ENCODE measurements at places on chromosomes 13 and 19. TPM values are rescaled to one million over a fixed set of nuclear protein-coding genes. Genes with fewer than 3 reads are reported as not detected.

DNA sequence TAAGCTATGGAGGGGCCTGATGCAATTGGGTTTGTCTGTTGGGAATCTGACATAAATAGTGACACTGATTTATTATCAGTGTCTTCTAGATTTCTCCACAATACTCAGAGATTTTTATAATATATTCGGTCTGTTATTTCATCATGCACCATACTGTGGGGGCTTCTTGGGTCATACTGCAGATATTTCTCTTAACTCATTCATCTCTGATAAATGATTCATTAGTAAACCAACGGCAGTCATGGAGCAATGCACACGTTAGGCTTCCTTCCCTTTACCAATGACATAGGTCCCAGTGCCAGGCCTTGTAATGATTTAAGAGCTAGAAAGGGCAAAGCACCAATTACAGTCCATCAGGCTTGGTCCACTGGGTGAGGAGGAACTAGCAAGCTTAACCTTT, 53.6 kb downstream of the FAM216B start:
- DNase-seq = no peak

DNA sequence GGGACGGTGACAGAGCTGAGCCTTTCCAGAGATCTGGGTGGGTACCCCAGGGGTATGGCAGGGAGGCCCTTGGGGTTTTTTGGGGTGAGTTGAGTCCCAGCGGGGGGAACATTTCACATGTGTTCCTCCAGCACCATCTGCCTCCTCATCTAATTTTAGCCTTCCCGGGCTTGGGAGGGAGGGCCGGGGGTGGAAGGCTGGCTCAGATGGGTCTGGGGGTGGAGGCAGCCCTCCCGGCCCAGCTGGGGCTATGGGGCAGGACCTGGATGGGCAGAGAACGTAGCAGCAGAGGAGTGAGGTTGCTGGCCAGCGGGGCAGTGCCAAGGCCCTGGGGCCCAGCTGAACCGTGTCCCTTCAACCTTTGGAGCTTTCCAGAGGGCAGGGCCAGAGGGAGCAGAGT, 23.5 kb downstream of the ADGRL1 start:
- no peak for DNase-seq

DNA sequence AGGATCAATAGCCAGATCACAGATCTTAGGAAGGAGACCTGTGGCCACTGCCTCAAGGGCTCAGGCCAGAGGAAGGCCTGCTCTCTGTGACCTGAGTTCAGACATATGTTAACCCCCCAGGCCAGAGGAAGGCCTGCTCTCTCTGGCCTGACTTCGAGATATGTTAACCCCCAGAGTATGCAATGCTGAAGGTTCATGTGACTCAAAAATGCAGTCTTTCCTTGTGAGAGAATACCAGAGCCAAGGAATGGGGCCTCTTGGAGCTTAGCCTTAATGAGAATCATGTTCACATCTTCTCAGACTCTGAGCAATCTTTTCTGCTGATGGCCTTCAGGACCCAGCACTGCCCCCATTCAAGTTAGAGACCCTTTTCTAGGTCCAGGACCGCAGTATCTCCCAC, 36.7 kb downstream of the MBNL2 start:
- DNase-seq = no peak

- no peak for DNase-seq
These were observed 38.9 kb downstream of the RASL11A start for GRCh38 chr13:27309401-27309958.

The BCAM gene
- total RNA-seq = not detected

The GPR108 gene
- total RNA-seq = 53.5 TPM

DNA sequence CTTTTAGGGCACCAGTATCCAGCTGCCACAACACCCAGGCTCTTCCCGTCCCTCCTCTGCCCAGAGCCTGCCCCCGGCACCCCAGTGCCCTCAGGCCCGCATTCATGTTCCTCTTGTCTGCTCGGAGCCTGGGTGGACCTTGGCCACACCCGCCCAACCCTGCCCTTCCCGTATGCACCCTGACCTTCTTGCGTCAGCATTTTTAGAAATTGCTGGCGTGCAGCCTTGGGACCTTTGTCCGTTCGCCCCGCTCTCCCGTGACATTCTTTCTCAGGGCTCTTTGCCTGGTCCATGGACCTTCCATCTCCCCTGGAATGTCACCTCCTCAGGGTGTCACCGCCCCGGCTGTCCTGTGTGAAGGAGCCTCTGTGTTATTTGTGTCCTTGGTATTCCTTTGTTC, 7.6 kb downstream of the NUCB1 start:
- DNase-seq = no peak

DNA sequence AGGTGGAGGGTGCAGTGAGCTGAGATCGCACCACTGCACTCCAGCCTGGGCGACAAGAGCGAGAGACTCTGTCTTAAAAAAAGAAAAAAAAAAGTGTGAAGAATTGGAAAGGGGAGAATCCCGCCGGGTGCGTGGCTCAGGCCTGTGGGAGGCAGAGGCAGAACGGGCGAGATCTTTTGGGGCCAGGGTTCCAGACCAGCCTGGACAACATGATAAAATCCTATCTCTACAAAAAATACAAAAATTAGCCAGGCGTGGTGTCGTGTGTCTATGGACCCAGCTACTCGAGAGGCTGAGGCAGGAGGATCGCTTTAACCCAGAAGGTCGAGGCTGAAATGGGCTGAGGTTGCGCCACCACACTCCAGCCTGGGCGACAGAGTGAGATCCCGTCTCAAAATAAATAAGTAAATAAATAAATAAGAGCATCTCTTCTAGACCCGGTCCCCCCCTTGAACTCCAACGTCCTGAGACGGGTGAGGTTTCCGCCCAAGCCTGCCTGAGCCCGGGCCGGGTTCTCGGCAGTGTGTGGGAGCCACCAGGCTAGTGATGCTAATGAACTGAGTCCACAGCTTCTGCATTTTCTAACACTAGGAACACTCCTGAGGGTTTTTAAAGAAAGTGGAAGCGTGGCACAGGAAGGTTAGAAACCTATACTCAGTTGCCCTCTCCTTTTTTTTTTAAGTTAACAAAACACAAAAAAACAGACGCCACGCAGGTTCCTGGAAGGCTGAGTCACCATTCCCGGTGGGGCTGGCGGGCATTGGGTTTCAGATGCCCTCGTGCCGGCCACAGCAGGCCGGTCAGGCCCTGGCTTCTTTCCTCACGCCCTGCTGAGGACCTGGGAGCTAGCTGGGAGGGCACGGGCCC, 22.0 kb downstream of the GPX4 start:
- no peak for DNase-seq

The RCBTB2 gene
- 2.4 TPM for total RNA-seq

DNA sequence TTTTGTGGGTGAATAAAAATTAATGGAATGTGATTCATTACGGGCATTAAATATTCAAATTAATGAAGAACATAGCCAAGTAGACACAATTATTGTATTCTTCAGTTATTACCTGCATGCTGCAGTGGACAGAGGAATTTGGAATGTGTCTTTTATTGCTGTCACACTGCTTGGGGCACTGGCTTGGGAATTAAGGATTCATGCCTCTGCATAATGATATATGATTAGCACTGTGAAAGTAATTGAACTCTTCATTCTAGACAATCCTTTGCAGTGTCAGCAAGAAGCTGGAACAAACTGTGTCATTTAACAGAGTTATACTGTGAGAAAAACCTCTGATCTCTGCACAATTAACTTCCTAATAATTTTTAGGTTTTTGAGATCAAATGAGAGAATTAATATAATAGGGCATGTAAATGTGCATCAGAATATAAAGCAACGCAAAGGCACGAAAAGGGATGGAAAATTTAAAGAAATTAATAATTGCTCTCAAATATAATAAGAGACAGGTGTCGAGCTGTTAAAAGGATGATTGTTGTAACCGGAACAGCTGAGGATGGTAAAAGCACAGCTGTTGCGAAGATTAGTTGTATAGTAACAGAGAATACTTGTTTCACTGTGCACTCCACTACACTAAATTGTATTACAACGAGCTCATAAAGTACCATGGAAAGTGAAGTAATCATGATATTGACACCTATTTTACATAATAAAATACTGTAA, 235.1 kb upstream of the MIR17HG start:
- DNase-seq = no peak

The SYNE4 gene
- 2.1 TPM for total RNA-seq

The KCNN4 gene
- total RNA-seq = 154 TPM

The ANKRD24 gene
- 0.42 TPM for total RNA-seq

DNA sequence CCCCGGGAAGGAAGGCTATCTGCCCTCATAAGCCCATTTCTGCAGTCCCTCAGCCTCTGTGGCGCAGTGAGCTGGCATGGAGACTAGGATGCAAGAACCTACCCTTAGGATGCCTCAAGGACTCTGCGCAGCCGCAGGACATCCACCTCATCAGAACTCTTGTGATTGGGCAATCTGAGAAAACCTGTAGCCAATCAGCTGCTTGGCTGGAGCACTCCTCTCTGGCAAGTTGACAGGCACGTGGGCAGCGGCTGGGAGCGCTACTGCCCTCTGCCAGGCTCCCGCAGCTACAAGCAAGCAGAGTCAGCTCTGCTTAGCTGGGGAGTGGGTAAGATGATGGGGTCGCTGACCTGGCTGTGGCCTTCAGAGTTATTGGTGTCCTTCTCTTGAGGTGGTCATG, 1.5 kb upstream of the ECSIT start:
- no peak for DNase-seq

The NTF4 gene
- not detected for total RNA-seq

The LATS2 gene
- 1.5 TPM for total RNA-seq

DNA sequence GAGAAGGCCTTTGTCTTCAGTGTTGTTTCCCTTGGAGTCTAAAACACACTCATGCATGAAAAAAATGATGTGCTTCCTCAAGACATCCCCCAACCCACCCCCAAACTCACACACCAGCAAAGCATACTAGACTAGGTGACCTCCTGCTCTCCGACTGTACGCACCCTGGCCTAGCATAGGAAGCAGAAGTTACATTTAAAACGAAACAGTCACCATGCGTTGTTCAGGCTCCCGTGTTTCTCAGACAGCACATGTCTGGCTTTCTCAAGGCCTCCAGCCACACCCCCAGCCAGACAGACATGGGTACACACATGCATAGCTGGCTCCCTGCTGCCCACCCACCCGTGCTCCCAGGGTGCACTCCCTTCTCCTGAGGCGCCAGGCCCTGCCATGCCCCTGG, 28.7 kb upstream of the C1QTNF9 start:
- no peak for DNase-seq

The MAST1 gene
- total RNA-seq = 0.20 TPM

- no peak for DNase-seq
These were observed 5.4 kb downstream of the ATP4B start for GRCh38 chr13:113652404-113653263.

DNA sequence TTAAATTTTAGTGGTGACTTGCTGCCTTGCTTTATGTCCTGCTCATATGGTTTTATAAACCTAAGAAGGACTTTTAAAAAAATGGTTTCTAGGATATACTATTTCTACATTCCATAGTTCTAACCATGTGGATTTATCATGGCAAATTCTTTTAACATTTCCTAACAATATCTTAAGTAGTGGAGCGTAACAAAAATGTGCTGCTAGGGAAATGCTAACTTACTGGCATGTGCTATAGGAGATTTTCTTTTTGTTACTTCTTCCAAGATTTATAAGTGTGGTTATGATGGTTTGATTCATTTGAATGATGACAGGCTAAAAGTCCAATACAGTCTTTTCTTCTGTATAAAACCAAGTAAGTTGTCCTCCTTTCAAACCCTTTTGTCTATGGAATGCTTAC, 713.7 kb downstream of the SLITRK1 start:
- DNase-seq = no peak

DNA sequence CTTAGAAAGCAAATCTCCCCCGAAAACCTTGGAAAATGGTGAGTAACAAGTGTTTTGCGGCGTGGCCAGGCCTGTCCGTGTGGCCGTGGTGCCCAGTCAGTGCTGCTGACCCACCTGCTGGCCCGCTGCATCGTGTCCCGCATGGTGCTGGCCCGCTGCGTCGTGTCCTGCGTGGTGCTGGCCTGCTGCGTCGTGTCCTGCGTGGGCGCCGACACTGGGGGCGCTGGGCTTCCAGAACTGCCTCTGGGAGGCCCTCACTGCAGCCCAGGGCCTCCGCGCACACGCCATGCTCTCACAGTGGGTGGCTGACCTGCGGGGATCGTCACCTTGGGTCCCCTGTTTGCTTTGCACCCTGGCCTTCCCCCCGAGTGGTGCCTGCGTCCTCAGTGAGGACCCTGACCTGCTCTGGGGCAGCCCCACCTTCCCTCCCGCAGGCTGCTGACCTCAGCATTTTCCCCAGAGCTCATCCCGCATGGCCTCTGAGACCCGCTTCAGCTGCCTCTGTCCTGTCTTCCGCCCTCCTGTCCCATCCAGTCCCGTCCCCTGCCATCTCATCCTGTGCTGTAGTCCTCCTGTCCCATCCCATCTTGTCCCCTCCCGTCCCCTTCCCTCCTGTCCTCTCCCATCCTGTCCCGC, 10.6 kb downstream of the PLEKHJ1 start:
- no peak for DNase-seq

DNA sequence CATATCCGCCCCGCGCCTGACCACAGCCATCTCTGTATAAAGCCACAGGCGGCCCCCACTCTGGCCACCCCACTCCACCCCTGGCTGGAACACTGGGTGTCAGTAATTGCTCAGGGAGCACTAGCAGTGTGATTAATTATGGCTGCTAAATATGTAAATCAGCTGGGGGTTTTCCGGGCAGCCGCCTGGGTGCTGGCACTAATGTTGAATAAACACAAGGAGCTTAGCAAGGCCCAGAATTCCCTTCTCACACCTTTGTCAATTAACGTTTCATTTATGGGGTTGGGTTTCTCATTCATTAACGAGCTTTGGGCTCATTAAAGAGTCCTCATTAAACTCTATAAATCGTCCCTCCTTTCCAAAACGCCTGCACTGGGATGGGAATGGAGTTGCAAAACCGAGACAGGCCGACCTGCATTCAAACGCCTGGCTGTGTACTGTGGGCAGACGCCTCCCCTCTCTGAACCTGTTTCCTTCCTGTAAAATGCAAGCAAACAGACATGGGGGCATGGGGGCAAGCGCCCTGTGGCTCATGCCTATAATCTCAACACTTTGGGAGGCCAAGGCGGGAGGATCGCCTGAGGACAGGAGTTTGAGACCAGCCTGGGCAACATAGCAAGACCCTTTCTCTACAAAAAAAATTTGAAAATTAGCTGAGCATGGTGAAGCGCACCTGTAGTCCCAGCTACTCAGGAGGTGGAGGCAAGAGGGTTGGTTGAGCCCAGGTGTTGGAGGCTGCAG, 17.7 kb upstream of the OLFM2 start:
- DNase-seq = no peak

GRCh38 chr13:36839281-36839680, 20.3 kb downstream of the RFXAP start:
- DNase-seq = no peak

DNA sequence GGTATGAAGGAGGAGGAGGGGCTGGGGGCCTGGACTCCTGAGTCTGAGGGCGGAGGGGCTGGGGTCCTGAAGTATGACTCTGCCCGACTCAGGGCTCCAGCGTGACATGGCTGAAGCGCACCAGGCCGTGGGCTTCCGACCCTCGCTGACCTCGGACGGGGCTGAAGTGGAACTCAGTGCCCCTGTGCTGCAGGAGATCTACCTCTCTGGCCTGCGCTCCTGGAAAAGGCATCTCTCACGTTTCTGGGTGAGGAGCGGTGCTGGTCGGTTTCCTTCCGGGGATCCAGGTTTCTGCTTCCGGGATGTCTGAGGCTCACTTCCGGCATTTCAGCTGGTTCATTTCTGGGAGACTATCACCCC, 1.2 kb downstream of the CPT1C start:
- DNase-seq = no peak
